ENCODE measurements at places on chromosomes 1 and 21.

- no peak for DNase-seq
Observed at GRCh38 chr1:204613636-204614035, 71.9 kb downstream of the LRRN2 start.

DNA sequence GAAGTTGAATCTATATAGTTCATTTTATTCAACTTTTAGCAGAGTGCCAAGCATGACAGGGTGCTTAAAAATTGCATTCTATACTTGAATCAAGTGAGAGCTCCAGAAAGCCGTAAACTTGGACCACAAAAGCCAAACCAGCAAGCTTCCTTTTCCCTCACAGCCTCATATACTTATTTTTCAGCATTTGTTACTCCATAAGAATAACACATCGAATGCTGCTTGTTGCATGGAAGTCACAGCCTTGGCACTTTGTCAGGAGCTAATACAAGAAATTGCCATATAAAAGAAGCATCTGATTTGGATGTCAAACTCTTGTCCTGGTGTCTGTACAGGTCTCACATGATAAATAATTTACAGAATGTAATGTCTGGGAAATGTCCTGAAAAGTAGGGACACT lies 87.4 kb downstream of the PLXNA2 start:
- DNase-seq, result no peak

DNA sequence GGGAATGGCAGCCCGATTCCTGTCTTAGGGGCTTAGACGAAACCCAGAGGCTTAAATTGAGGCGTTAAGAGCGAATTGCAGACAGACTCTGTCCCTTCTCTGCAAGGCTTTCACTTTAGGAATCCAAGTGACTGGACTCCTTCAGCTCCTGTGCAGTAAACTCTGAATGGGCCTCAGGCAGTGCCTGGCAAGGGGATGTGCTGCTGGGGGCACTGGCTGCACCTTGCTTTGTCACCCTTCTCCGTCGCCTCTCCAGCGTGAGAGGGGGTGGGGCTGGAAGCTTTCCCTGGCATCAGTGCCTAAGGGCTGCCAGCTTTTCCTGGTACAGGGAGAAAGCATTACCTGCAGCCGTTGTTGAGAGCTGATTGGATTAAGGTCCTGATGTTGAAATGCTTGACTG lies 39.9 kb upstream of the NFASC start:
- no peak for DNase-seq

DNA sequence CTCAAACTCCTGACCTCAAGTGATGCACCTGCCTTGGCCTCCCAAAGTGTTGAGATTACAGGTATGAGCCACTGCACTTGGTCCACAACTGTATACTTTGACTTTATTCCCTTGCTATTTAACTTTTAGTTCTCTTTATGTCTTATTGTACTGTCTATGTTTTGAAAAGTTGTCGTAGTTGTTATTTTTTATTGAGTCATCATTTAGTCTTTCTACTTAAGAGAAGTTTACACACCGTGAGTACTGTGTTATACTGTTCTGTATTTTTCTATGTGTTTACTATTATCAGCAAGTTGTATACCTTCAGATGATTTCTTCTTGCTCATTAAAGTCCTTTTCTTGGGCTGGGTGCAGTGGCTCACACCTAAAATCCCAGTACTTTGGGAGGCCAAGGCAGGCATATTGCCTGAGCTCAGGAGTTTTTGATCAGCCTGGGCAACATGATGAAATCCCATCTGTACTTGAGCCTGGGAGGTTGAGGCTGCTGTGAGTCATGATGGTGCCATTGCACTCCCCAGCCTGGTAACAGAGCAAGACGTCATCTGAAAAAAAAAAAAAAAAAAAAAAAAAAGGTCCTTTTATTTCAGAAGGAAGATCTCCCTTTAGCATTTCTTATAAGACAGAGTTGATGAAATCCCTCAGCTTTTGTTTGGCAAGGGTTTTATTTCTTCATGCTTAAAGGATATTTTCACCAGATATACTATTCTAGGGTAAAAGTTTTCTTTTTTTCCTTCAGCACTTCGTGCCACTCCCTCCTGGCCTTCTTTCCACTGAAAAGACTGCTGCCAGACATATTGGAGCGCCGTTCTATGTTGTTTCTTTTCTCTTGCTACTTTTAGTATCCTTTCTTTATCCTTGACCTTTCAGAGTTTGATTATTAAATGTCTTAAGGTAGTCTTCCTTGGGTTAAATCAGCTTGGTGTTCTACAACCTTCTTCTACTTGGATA lies 47.6 kb downstream of the TNFSF18 start:
- DNase-seq, result no peak

DNA sequence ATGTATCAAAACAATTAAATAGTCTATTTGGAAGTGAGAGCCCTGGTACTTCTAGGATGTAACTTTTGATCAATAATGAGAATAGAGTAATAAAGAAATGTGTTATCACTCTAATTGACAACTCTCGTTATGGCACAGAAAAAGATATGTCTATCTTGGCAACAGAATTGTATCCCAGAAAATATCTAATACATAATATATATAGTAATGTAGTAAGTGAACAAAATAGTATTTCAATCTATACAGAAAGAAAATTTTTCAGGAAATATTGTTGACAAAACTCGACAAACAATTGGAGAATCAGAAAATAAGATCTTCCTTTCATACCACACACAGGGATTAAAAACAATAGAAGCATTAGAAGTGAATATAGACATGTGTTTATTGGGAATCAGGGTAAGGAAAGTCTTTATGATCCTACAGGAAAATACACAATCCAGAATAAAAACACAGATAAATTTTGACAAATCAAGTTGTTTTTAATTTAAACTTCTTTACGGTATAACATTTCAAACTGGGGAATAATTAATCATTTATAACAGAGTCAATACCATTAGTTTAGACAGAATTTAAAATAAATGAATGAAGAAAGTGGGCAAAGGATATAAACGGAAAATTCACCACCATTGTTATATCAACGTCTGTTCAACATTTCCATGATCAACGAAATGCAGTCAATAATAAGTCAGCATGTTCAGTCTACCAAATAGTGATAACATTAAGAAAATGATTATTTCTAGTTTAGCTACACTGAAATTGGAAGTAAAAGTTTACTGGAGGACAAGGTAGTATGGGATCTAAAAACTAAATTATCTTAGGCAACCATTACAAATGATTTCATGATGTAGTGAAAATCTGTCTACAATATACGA lies 1526.5 kb upstream of the TPTE start:
- no peak for DNase-seq

GRCh38 chr21:45265721-45266517 lies 21.8 kb downstream of the POFUT2 start:
- no peak for DNase-seq

GRCh38 chr1:173280899-173281660 lies 73.9 kb upstream of the TNFSF4 start:
- no peak for DNase-seq

DNA sequence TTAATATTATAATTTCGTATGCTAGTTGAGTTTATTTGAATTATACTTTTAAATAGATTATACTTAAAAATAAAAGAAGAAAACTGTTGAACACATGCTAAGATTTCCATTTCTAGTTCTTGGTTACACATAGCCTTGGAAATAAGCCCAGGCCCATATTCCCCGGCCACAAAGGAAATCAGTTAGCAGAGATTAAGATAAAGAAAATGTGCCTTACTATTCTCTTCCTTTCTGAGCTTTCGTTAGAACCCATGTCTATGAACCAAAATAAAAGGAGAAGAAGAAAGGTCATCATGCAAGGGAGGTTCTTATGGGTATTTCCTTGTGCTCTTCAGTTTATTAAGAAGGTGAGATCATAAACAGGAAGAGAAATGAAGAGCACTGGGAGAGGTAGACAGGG lies 32.3 kb upstream of the CRP start:
- DNase-seq, result no peak

GRCh38 chr1:38603907-38604306 lies 255.7 kb downstream of the RRAGC start:
- no peak for DNase-seq

- DNase-seq, result no peak
Observed at GRCh38 chr1:25989440-25990234, 8.2 kb downstream of the PAFAH2 start.

DNA sequence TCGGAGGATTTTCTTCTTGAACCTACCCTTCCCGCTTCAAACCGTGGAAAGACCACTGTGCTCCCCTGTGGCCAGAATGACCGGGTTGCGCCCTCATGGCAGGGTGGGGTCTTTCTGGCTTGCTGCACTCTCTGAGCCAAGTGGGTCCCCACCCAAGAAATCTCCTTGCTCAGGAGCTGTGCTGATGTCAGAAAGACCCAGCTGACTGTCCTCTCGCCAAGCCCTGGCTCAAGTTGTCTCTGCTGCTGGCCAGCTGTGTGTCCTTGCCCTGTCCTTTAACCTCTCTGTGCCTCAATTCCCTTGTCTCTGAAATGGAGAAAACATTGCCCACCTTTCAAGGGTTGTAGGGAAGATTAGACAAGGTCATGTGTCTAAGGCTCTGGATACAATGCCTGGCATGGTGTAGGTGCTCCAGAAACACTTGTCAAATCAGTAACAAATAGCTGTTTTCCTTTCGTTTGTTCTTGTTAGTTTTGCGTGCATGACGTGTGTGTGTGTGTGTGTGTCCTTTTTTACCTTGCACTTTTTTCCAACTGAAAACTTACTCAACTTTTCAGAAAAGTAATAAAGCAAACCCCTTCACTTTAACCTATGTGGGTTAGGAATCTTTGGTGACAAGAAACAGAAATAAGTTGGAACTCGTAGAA lies 41.1 kb upstream of the RPL11 start:
- DNase-seq, result no peak

GRCh38 chr1:98119796-98120195 lies 199.0 kb upstream of the DPYD start:
- no peak for DNase-seq

DNA sequence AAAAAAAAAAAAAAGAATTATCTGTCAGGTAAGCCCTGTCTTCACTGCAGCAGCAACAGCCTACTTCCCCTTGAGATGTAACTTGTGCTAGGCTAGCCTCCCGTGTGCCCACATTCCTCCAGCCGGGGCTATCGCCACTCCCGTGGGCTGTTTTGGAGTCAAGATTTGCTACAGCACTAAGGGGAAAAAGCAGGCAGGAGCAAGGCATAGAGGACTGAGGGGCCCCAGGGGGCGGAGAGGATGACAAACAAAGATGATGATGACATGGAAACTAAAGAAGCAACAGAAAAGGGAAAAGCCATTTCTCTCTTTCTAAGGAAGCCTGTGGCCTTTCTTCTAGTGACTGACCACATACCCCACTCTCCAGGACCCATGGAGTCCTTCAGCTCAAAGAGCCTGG lies 1.9 kb downstream of the TNFAIP8L2 start:
- DNase-seq, result no peak

DNA sequence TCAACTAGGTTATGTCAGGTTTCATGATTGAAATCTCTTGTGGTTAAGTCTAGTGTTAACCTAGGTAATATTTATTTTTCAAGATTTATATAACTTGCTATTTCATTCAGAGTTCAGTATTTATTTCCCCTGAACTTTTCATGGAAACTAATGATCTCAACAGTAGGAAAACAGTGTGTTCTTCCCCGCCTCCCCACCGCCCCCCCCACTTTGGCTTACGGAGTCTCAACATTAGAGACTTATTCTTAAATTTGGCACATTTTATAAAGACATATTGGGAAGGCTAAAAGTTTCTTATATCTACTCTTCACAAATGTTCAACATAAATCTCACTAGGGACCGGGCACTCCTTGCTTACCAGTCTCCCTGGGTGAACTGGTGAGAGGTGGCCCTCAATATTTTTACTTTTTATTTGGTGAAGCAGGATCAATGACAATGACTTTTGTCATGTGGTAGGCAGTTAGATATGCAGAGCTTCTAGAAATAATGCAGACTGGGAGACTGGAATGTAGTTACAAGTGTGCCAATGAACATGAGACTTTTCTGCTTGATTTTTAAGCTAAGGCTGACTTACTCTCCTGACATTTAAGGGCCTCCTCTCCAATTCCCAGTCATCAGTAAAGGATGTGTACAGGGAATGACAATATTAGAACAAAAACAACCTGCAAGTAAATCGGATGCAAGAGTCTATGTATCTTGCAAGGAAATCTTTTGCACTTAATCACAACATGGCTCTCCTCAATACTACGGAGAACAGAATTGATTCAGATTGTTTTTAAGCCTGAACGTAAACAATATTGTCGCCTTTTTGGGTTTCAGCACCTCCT lies 1.7 kb upstream of the MAN1A2 start:
- no peak for DNase-seq

- no peak for DNase-seq
Observed at GRCh38 chr1:236541710-236542109, 17.9 kb downstream of the LGALS8 start.

Measured in CD4-positive, alpha-beta T cell treated with Interleukin-17A for 1 hour (primary cell).